AG08395 (cell line): ENCODE measurements at places on chromosomes 7 and 10.

DNA sequence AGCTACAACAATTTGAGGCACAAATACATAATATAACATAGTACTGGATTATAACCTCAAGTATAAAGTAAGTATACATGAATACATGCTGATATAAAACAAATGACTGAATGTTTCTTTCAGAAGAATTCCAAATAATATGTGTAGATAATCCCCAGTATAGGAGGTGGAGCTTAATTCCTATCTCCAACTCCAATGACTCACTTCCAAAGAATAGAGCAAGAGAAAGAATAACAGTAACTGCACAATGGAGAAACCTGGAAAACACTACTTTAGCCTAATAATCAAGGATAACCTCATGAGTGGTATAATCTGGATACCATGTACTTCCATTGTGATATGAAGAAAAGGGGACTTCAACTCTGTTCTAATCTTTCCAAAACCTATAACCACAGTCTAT is 13.7 kb upstream of the SEMA3C start:
- DNase-seq, result no peak

GRCh38 chr7:98232799-98233198 is 19.2 kb downstream of the TECPR1 start:
- DNase-seq, result no peak

- peak; percentile 18 for DNase-seq
Measured at GRCh38 chr10:27710014-27710413, 35.6 kb downstream of the MKX start.

DNA sequence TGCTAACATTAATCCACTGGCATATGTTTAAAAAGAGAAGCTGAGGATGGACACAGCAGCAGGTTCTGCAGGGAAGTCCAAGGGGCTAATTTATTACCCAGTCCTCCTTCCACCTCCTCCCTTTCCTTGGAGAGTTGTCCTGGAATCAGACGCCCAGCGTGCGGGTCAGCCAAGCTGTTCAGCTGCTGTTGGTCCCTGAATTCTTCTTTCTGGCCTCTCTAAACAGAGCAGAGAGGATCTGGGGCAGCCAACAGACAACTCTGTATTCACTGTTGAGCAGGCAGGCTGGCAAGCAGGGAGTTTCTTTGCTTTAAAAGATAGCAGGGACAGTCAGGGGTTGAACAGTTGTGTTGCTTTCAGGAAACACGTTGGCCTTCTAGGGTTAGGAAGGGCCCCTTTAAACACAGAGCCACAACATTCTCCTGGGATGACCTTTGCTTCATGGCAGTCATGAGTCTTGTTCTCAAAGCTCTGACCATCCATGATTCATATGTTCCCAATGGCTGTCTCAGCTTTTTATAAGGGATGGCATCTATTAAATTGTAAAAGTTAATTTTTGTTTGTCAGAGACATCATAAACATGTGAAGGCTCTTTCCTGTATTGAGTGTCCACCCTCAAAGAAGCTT is 217.0 kb downstream of the CREB5 start:
- DNase-seq, result peak; percentile 71

- no peak for DNase-seq
Measured at GRCh38 chr10:96260014-96260413, 11.4 kb downstream of the BLNK start.

- DNase-seq, result no peak
Measured at GRCh38 chr10:124160943-124161582, 67.7 kb upstream of the CHST15 start.

- DNase-seq, result peak; percentile 30
Measured at GRCh38 chr7:136857573-136857972, 10.9 kb upstream of the CHRM2 start.

DNA sequence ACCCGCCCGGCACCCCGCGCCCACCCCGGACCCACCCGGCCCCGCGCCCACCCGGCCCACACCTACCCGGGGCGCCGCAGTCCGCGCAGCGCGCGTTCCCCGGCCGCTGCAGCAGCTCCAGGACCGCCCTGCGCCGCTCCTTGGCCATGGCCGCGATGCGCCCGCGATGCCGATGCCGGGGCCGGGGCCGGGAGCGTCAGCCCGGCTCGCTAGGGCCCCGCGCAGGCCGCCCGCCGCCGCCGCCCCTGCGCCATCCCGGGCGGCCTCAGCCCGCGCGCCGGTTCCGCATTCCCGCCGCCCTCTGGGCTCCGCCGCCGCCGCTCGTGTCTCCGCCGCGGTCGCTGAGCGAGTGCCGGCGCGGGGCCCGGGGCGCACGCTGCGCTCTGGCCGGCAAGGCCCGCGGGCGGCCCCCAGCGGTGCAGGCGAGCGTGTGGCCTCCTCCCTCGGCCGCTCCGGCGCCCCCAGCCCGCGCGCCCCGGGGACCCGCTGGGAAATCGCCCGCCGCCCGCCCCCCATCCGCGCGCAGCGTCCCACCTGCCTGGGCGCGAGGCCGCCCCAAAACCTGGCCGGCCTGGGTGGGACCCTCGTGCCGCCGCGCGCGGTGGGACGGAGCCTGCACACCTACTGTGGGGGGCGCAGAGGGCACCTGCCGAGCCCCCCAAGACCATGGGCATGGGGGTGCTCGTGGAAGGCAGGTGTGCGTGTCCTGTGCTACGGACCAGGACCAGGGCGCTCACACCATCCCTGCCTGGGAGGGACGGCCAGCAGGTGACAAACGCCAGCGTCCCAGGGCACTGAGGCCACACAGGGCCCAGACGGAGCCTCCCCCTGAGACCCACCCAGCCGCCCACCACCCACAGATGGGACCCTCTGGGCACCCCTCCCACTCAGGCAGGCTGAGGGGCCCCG is at the start of gene ADAP1:
Gene ADAP1 (minus strand): TSS at position 351 of the 909 bp plus-strand sequence. CDS start 203 bp downstream, at position 148.
- peak; percentile 44 for DNase-seq
